ENCODE measurements at places on chromosomes 13 and 19.

DNA sequence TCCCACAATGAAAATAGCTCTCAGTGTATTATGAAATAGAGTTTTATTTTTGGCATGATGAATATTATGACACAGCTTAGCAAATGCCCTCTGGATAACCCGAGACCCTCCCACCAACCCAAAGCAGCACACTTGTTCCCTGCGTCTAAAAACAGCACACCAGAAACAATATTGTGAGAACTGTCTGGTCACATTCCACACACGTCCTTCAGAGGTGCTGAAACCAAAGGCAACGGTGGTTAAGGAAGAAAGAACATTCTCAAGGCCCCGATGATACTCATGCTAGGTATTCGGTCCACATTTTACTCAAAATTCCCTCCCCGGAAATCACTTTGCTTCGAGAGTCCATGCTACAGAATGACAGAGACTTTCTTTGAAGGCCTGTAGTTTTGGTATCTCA is 156.7 kb downstream of the SLC7A1 start:
- no peak for DNase-seq

GRCh38 chr19:19207637-19208572 is 3.9 kb upstream of the NCAN start:
- DNase-seq: no peak

GRCh38 chr13:98475522-98475921 is 101.4 kb downstream of the STK24 start:
- DNase-seq: no peak

DNA sequence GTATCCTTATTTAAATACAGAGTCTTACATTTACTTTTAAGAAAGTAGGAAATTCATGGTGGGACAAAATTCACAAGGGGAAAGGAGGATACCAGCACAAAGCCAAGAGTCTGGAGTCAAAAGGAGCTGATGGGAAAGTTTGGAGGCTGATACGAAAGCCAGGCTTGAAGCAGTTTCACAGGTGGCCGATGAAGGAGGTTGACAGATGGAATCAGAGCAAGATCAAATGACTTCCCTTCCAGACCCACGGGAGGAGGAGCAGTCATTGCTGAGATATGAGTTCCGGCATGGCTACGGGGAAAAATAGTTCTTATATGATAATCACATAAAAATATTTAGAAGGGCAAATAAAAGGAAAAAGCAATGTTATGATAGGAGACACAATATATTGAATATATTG is 65.0 kb downstream of the DGKH start:
- no peak for DNase-seq

DNA sequence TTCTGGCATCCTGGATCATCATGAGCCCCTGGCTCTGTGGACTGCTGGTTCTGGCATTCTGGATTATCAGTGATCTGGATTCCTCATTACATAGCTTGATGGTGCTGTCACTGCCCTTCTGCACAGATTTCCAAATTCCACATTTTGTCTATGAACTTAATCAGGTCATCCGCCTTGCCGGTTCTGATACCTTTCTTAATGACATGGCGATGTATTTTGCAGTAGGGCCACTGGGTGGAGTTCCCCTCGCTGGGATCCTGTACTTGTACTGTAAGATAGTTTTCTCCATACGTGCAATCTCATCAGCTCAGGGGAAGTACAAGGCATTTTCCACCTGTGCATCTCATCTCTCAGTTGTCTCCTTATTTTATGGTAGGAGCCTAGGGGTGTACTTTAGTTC is 24.4 kb upstream of the OR7C2 start:
- no peak for DNase-seq

DNA sequence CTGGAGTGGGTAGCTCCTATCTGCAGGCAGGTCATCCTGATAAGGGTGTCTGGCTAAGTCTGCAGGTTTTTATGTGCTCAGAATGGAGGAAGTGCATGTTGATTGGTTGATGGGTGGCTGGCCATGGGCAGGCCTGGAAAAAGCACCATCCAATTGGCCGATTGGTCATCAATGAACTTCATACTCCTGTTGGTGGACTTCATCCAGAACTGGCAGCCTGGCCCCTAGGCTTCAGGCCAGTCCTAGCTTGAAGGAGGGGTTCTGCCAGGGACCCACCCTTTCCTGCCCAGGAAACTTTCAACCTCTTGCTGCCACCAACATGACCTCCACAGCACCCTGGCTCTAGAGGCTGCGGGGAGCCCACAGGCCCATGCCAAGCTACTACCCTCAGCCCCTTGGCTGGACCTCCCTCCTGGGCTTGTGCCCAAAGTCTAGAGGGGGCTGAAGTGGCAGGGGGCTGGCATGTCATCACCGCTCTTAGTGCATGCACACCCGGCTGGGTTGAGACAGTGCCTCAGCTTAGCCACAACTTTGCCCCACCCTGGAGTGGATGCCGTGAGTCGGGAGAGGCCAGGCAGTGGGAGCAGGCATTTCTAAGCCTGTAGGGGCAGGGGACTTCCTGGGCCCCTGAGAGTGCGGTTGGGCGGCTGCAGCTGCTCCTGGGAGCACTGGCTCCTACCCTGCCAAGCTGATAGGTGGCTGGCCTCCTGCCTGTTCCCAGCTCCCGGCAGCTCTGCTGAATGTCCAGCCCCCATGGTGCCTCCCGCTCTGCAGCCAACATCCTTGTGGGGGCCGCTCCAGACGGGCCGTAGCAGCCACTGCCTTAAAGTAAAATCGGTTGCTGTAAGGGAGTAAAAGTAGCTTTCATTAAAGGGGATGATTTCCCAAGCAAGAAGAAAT is 13.2 kb downstream of the DNAJC15 start:
- no peak for DNase-seq

GRCh38 chr13:26541678-26542568 is 15.6 kb upstream of the WASF3 start:
- DNase-seq: no peak

GRCh38 chr13:69243366-69243765 is 864.3 kb upstream of the ATXN8OS start:
- DNase-seq: no peak

- no peak for DNase-seq
Observed at GRCh38 chr19:42327381-42327780, 1.9 kb downstream of the MEGF8 start.

GRCh38 chr13:76861859-76862258 is 24.3 kb downstream of the KCTD12 start:
- no peak for DNase-seq

DNA sequence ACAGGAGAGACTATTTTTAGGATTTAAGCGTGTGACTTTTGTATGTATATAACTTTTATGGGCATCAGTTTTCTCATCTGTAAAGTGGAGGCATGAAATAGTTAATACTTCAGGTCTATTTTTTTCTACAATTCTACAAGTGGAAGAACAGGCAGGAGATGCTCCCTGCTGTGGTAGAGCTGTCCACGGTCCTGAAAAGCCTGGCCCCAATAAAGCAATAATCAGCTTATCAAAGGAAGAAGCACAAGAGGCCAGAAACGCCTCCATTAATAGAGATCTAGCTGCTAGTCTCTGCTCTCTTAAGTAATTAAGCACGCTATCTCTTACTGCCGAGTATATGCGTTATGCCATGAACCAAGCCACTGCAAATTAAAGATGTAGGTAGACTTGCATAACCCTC is 28.0 kb upstream of the WASF3 start:
- DNase-seq: peak; percentile 28

DNA sequence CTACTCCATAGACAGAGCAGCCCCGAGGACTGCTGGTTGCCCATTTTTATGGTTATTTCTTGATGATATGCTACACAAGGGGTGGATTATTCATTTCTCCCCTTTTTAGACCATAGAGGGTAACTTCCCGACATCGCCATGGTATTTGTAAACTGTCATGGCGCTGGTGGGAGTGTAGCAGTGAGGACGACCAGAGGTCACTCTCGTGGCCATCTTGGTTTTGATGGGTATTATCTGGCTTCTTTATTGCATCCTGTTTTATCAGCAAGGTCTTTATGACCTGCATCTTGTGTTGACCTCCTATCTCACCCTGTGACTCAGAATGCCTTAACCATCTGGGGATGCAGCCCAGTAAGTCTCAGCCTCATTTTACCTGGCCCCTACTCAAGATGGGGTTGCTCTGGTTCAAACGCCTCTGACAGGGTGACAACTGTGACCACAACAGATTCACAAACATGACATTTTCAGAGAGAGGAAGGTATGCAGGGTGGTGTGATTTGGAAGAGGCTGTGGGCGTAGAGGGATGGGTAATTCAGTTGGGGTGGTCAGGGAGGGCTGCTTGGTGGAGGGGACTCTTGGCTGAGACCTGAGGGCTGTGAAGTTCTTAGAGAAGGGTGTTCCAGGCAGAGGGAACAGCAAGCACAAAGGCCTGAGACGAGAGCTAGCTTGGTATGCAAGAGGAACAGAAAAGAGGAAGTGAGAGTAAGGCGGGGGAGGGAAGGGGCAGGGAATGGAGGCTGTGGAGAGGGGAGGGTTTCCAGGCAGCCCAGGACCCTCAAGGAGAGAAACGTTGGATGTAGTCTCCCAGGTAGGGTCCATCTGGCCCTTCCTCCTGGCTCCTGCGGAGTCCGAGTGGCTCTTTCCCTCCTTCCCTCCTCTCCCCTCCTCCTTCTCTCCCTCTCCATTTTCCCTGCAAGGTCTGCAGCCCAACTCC is 23.5 kb downstream of the FAM187B start:
- no peak for DNase-seq

DNA sequence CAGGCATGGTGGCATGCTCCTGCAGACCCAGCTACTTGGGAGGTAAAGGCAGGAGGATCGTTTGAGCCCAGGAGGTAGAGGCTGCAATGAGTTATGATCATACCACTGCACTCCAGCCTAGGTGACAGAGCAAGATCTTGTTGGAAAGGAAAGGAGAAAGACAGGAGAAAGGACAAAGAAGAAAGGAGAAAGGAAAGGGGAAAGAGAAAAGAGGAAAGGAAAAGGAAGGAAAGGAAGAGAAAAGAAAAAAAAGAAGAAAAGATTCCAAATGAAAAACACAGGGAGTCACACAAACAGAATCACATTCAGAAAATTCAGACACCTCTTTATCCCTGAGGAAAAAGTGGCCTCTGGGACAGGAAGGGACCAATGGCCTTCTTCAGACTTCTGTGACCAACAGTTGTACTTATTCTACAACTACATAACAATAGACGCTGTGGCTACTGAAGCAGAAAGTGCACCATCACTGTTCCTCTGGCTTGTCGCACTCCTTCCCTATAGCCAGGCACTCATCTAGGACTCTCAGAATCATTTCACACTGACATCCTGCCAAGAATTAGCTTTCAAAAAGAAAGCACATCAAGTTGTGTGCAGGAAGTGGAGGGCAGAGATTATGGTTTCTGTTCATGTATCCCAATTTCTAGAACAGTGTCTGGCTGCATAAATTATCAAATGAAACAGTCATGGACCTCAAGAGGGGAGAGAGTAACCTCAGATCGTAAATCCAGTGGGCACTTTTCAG is 5.9 kb downstream of the MTMR6 start:
- DNase-seq: no peak

DNA sequence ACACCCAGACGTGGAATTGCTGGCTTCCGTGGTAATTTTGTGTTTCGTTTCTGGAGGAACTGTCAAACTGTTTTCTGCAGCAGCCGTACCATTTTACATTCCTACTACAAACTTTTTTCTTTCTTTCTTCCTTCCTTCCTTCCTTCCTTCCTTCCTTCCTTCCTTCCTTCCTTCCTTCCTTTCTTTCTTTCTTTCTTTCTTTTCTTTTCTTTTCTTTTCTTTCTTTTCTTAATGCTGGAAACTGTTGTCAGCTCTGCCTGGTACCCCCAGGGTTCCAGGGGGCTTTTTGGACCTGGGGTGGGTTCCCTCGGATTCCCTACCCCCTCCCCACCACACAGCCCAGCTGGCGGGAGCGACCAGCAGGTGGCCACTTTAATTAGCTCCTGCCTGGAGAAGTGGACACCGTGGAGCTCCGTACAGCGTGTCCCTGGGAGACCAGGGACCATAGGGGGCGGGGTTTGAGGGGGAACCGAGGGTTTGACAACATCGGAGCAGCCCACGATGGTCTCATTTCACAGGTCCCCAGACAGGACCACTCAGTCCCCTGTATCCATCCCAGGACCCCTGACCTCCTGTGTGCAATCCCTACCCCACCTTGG is 24.4 kb downstream of the CELF5 start:
- DNase-seq: no peak

- no peak for DNase-seq
Observed at GRCh38 chr13:46947425-46948191, 50.8 kb upstream of the HTR2A start.

DNA sequence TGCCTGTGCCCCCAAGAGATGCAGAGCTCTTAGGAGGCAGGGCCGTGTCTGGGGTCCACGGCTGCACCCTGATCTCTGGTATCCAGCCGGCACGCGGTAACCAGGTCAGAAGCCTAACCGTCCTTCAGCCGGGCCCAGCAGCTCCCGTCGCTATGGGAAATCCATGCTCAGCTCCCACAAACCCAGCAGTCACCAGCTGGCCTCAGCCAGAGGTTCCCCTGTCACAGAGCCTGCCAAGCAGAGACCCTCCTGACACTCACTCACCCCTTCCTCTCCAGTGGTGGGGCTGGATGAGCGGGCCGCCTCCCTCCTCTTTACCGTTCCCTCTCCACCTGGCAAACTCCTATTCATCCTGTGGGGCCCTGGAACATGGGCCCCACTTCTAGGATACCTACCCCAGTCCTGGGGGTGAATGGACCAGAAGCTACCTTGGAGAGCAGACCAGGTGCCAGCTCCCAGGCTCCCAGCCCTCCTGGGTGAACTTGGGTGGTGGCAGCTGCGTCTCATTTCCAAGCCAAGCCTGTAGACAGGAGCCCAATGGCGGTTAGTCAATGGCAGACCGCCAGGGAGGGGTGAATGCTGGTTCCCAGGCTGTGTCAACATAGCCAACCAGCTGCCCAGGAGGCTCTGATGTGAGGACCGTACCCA is 21.4 kb upstream of the TCF3 start:
- DNase-seq: no peak

GRCh38 chr13:45416516-45417128 is 1.6 kb downstream of the SLC25A30 start:
- no peak for DNase-seq

- DNase-seq: no peak
Observed at GRCh38 chr13:107043021-107043956, 475.4 kb upstream of the ARGLU1 start.

DNA sequence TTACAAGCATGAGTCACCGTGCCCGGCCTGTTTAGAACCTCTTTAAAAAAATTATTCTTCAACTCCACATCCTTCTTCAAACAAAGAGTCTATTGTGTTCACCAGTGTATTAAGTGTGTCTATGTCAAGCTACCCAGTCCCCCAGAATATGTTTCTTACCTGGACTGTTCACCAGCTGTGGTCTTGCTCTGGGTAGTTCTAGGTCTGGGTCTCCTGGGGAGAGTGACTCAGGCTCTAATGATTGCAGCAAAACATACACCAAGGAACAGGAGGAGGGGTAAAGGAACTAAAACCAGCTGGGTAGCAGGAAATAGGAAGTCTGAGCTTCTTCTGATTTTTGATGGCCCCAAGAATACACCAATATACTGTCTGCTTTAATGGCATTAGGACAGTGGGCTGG is at the start of gene FPR1:
Gene FPR1 (minus strand): TSS at position 224 of the 400 bp plus-strand sequence. CDS start 4,884 bp downstream, outside the sequence.
- peak; percentile 14 for DNase-seq

All from forelimb muscle (tissue), 1 donor.